ENCODE measurements at places on chromosomes 13 and 19.

DNA sequence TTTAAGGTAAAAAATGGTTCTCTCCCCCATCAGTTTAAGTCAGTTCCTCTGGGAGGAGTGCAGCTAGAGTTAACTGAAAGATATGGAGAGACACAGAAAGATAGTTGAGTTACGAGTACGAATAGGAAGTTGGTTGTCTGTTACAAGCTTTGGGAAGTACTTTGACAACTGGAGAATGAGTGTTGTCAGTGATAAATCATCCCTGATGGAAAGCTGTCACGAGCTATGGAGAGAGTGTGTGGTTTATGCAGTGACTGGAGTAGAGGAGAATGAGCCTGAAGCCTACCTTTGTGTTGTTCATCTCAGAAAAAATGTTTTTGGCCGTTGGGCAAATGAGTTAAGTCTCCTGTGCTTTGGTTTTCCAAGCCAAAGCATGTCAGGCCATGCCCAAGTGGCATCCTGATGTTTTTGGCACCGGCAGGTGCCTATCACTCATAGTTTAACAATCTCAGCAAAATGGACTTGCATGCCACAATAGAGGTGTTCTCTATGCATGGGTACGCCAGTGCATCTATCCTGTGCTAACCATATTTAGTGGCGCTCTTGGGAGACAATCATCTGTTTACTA, 350.2 kb downstream of the IRS2 start:
- DNase-seq, result no peak
- H3K4me3 ChIP-seq, result no peak overlapping the region
- peaks cover 15% of the 10 kb centered on the region for H3K27me3 ChIP-seq
- no peaks in the 10 kb centered on the region for H3K4me1 ChIP-seq
- no peaks in the 10 kb centered on the region for H3K36me3 ChIP-seq

- H3K4me1 ChIP-seq, result peaks cover 6% of the 10 kb centered on the region
- H3K36me3 ChIP-seq, result peaks cover 8% of the 10 kb centered on the region
- H3K4me3 ChIP-seq, result no peak overlapping the region
- H3K27ac ChIP-seq, result no peak overlapping the region
These were observed 18.1 kb downstream of the DHRS12 start for GRCh38 chr13:51785712-51786424.

DNA sequence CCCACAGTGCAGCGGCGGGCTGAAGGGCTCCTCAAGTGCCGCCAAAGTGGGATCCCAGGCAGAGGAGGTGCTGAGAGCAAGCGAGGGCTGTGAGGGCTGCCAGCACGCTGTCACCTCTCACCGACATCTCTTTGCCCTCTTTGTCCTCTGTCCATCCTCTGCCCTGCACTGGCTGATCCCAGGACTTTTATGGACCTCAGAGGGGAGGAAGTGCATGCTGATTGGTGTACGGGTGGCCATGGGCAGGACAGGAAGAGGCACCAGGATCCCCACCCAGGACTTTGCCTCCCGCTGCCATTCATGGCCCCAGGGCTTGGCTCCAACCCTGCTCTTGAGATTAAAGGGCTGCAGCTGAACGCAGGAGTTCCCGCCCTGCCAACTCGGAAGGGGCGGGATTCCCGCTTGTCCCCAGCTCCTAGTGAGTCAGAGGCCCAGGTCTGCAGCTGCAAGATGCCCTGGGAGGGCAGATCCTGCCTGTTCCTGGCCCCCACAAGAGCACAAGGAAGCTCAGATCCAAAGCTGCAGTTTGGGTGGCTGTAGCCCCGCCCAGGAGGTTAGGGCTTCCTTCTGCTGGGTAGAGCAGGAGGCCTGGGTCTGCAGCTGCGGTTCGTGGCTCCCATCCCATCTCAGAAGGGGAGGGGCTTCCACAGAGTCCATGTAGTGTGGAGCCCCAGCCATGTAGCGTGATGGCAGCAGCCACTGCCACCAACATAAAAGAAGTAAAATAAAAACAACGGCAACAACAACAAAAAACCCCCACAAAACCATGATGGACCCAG, 1716.7 kb downstream of the SLITRK1 start:
- no peak overlapping the region for H3K4me3 ChIP-seq
- no peaks in the 10 kb centered on the region for H3K36me3 ChIP-seq
- H3K4me1 ChIP-seq, result no peaks in the 10 kb centered on the region
- no peak overlapping the region for H3K27ac ChIP-seq
- no peaks in the 10 kb centered on the region for H3K27me3 ChIP-seq
- DNase-seq, result no peak

GRCh38 chr13:98541191-98541590, 35.7 kb downstream of the STK24 start:
- peak overlapping the region; percentile 79 for H3K27ac ChIP-seq
- no peaks in the 10 kb centered on the region for H3K27me3 ChIP-seq

DNA sequence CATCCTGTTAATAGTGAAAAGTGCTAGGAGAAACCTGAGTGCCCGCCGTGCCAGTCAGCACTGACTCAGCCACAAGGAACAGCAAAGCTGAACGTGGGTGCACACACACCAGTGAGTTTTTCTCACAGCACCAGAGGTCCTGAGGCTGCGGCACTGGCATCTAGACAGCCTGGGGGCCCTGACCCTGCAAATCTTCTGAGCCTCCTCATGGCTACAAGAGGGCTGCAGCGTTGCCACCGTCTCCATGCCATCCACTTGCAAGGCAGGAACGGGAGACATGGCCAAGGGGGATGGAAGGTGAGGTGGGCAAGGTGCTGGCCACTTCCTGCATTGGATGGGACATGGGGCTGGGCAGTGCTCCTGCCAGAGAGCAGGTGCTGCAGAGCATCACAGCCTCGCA, 211.2 kb upstream of the SOX1 start:
- no peak for DNase-seq
- no peak overlapping the region for H3K4me3 ChIP-seq
- peaks cover 13% of the 10 kb centered on the region for H3K27me3 ChIP-seq
- H3K4me1 ChIP-seq, result no peaks in the 10 kb centered on the region
- no peaks in the 10 kb centered on the region for H3K36me3 ChIP-seq

DNA sequence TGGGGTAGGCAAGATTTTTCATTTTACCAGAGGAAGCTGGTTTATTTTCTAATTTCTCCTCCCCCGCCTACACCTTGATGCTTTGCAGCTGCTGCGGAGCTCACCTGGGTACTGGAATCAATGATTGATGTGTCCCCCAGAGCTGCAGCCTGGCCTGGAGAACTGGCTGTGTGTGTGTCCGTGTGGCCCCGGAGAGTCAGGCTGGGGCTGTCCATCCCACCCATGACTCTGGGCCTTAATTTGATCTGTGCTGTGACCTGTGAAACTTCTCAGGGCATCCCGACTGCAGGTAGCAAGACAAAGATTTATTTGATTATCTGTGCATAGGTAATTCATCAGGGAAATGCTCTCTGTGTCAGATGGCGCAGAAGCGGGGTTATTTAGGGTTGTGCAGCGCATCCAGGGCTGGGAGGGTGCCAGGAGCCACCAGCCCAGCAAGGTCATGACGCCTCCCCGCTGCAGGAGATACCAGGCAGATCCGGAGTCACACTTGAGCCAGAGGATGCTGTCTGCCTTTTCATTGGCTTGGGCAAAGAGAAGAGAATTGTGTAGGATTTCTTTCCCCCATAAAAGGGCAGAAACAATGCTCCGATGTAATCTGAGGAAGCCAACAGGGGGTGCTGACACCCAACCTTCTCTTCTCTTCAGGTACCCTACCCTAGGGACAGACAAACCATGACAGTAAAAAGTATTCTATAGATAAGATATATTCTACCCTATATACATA, 346.6 kb downstream of the TSHZ3 start:
- H3K27ac ChIP-seq, result no peak overlapping the region
- no peak overlapping the region for H3K4me3 ChIP-seq
- H3K27me3 ChIP-seq, result peaks cover 11% of the 10 kb centered on the region
- H3K4me1 ChIP-seq, result no peaks in the 10 kb centered on the region
- H3K36me3 ChIP-seq, result no peaks in the 10 kb centered on the region
- no peak for DNase-seq

GRCh38 chr19:13401388-13401787, 104.9 kb downstream of the CACNA1A start:
- H3K4me1 ChIP-seq, result no peaks in the 10 kb centered on the region
- H3K4me3 ChIP-seq, result no peak overlapping the region
- peaks cover 44% of the 10 kb centered on the region for H3K27me3 ChIP-seq
- H3K27ac ChIP-seq, result no peak overlapping the region
- DNase-seq, result no peak
- H3K36me3 ChIP-seq, result no peaks in the 10 kb centered on the region

DNA sequence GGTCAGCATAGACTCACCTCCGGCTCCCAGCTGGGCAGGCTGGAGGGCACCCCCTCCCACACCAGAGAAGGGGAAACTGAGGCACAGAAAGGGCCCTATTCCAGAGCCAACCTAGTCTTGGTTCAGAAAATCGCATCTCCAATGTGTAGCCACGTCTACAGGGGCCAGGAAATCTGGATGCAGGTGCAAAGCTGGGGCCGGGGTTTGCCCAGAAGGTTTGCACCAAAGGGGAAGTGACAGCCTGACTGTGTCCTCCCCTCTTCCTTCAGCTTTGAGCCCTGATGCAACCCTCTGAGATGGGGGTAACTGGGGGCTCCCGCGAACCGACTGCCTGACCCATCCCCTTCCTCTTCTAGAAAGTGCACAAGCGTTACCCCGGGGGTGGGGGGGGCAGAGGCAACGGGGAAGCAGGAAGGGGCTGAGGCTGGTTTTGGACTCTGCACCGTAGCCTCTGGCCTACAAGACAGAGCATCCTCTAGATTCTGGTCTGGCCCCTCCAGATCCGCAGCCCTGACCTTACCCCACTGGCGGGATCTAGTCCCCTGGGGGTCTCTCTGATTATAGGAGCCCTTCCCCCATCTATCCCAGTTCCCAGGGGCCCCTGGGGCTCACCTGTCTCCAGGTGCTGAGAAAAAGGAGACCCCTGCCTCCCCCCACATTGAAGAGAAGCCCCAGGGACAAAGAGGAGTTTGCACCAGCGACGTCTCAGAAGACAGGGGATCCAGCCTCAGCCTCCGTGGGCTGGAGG, 1.1 kb upstream of the ONECUT3 start:
- DNase-seq, result no peak
- H3K4me3 ChIP-seq, result no peak overlapping the region
- H3K27me3 ChIP-seq, result peaks cover 65% of the 10 kb centered on the region
- no peaks in the 10 kb centered on the region for H3K36me3 ChIP-seq

DNA sequence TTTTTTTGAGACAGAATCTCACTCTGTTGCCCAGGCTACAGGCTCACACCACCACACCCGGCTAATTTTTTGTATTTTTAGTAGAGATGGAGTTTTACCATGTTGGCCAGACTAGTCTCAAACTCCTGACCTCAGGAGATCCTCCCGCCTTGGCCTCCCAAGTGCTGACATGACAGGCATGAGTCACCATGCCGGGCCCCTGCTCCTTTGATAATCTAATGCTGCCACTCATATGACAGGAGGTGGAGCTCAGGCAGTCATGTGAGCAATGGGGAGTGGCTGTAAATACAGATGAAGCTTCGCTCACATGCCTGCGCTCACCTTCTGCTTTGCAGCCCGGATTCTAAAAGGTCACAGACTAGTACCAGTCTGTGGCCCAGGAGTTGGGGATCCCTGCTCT, 25.1 kb downstream of the ARHGEF18 start:
- peaks cover 2% of the 10 kb centered on the region for H3K4me1 ChIP-seq
- H3K36me3 ChIP-seq, result peaks cover 68% of the 10 kb centered on the region
- no peak overlapping the region for H3K4me3 ChIP-seq
- peak overlapping the region; percentile 14 for H3K27ac ChIP-seq
- DNase-seq, result no peak
- no peaks in the 10 kb centered on the region for H3K27me3 ChIP-seq

DNA sequence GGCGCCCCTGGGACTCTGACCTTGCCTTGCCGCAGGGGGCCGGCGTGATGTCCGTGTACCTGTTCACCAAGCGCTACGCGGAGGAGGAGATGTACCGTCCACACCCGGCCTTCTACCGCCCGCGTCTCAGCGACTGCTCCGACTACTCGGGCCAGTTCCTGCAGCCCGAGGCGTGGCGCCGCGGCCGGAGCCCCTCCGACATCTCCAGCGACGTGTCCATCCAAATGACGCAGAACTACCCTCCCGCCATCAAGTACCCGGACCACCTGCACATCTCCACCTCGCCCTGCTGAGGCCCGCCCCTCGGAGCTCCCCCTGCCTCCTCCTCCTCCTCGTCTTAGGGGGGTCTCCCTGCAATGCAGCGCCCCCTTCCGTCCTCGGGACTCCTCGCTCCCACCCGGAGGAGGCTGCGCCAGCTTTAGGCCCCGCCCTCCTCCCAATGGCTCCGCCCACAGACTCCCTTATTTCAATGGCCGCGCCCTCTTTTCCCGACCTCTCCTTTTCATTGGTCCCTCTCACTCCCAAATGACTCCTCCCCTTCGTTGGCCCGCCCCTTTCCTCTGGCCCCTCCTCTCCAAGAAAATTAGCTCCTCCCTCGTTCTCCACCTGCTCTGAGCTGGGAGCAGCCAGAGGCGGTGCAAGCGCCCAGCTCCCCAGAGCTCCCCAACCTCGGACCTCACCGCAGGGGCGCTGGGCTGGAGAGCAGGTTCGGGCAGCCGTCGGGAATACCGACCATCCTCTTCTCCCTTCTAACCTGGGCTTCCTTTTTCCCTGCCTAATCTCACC, 20.5 kb upstream of the CACNG8 start:
- no peaks in the 10 kb centered on the region for H3K36me3 ChIP-seq
- no peak overlapping the region for H3K4me3 ChIP-seq
- DNase-seq, result peak; percentile 34

GRCh38 chr13:26561651-26562511, 4.4 kb downstream of the WASF3 start:
- no peak overlapping the region for H3K27ac ChIP-seq
- H3K27me3 ChIP-seq, result peaks cover 40% of the 10 kb centered on the region
- peaks cover 10% of the 10 kb centered on the region for H3K4me1 ChIP-seq
- H3K36me3 ChIP-seq, result no peaks in the 10 kb centered on the region
- no peak overlapping the region for H3K4me3 ChIP-seq
- no peak for DNase-seq

GRCh38 chr13:111489301-111489700, 168.9 kb downstream of the TEX29 start:
- no peaks in the 10 kb centered on the region for H3K36me3 ChIP-seq
- no peak overlapping the region for H3K4me3 ChIP-seq
- no peak for DNase-seq
- H3K27ac ChIP-seq, result no peak overlapping the region

GRCh38 chr13:98622931-98623331, 46.0 kb upstream of the STK24 start:
- no peaks in the 10 kb centered on the region for H3K4me1 ChIP-seq
- H3K27me3 ChIP-seq, result no peaks in the 10 kb centered on the region
- no peaks in the 10 kb centered on the region for H3K36me3 ChIP-seq
- no peak for DNase-seq

- no peak overlapping the region for H3K4me3 ChIP-seq
- DNase-seq, result no peak
- H3K36me3 ChIP-seq, result peaks cover 7% of the 10 kb centered on the region
These were observed 144.5 kb upstream of the FNDC3A start for GRCh38 chr13:48831248-48831647.

DNA sequence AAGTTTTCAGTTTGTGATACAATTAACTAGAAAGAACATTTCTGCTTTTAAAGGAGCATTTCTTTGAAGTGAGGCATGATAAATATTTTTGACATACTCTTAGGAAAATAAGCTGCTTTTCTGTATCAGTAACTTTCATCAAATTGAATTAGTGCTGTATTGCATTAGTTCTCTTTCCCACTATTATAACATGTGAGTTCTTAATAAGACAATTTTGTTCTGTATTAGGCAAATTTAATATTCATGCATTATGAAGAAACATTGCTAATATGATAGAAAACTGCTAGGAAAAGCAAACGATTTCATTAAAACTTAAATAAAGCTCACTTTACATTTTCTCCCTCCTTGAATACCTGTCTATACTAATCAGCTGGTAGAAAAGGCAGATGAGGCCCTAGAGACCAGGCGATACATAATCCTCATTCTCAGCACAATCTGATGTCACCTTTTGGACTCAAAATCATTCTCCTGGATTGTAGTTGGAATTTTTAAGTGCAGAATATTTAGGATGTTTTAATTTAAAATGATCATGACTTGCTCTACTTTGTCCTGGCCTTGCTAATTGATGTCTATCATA, 1636.8 kb downstream of the PCDH9 start:
- no peak overlapping the region for H3K27ac ChIP-seq
- DNase-seq, result no peak
- H3K4me3 ChIP-seq, result no peak overlapping the region

Data from activated T-cell treated with anti-CD3 and anti-CD28 coated beads, Interleukin-2, amount 50 U/mL, for 24 hours (primary cell).